ENCODE measurements at places on chromosomes 4 and X. TPM values are rescaled to one million over a fixed set of nuclear protein-coding genes. Genes with fewer than 3 reads are reported as not detected.

DNA sequence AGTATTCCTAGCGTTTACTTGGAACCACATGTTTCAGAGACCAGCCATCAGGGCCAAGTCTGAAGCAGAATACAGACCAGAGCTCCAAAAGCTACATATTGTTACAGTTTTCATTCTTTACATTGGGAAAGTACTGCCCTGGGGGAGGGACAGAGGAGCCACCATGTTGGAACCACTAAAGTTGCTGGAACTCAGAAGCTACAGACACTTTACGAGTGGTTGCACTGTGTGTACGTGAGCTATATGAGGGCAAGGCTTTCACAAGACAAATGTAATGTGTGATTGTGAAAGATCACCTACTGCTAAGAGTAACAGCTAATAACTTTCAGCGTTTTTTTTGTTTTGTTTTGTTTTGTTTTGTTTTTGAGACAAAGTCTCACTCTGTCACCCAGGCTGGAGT, 11.7 kb downstream of the GPC3 start:
- no peak for DNase-seq

DNA sequence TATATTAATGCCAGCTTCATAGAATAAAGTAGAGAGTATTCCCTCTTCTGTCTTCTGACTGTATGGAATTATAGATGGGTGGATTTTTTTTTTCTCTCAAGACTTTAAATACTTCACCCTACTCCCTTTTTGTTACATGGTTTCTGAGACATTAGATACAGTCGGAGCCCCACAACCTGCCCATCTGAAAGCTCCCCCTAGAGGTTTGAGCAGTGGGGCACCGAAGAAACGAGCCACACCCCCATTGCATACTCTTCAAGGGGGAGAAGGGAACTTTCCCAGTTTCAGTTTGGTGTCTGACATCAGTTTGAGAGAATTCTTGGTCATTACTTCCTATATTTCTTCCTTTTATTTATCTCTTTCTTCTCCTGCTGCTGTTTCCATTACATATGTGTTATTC, 437.6 kb upstream of the AGA start:
- no peak for DNase-seq

DNA sequence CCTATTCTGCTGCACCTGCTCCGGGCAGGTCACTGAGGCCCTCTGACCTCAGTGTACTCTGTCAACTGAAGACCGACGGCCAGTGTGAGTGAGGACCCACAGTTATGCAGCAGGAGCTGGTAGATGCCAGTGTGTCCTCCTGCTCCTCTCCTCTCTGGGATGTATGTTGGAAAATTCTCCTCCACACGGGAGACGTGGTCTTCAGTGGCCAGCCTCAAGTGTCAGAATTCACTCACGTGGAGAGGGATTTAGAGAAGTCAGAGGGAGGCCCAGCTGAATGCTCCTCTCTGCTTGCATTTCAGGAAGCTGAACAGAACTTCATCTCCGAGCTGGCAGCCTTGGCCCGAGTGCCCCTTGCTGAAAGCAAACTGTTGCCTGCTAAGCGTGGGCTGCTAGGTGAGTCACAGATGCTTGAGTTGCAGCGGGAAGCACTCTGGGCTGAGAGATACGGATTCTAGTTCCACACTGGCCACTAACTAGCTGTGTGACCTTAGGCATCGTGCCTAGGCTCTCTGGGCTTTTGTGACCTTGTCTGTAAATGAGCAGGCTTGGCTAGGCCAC, 83.6 kb downstream of the CRMP1 start:
- DNase-seq = peak; percentile 63

GRCh38 chrX:40202456-40202855, 104.7 kb upstream of the BCOR start:
- DNase-seq = no peak

- DNase-seq = no peak
Measured at GRCh38 chrX:39469126-39469525, 628.6 kb downstream of the BCOR start.

- no peak for DNase-seq
Measured at GRCh38 chr4:38114386-38115150, 154.4 kb downstream of the PTTG2 start.

DNA sequence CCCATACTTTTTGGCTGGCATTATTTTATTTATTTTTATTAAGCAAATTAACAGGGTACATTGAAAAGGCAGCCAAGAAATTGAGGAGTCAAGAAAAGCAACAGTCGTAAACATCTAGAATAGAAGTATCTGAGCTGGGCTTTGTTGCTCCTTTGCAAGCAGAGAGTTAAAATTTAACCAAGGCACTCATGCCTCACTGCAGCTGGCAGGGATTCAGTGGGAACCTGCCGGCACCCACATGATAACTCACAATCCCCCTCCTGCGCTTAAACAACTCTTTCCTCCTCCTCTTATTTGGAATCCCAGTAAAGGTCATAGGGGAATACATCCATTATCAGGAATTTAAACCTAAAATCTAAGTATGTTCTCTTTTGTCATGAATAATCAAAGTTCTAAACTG, 115.5 kb downstream of the SOX3 start:
- DNase-seq = no peak

DNA sequence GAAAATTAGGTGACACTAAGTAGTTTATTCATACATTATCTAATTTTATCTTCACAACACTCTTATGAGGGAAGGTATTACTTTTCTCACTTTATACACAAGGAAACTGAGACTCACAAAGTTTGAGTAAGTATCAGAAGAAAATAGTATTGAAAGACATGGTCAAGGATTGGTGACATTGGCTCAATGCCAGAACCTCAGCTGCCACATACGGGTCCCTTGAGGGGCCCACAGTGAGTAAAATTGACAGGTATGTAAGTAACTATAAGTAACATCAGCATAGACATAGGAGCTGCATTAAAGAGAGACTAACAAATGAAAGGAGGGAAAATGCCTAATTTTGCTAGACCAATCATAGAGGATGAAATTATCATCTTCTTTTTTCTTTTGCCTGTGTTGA, 134.1 kb downstream of the COX18 start:
- DNase-seq = no peak

DNA sequence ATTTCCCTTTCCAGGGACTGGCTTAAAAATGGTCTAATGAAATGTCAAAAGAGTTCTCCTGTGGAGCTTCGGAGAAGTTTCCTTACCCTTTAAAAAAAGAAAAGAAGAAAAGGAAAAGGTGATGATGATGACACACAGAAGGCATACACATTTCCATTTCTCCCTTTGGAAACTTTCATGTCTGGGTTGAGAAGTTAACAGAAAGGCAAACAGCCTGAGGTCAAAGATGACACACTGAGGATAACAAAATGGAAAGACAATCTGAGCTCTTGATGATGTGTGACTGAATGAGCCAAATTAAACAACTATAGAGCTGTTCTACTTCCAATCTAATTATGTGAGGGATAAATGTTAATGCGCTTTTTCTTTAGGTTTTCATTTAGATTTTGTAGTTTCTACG, 32.2 kb downstream of the NFXL1 start:
- peak; percentile 21 for DNase-seq

DNA sequence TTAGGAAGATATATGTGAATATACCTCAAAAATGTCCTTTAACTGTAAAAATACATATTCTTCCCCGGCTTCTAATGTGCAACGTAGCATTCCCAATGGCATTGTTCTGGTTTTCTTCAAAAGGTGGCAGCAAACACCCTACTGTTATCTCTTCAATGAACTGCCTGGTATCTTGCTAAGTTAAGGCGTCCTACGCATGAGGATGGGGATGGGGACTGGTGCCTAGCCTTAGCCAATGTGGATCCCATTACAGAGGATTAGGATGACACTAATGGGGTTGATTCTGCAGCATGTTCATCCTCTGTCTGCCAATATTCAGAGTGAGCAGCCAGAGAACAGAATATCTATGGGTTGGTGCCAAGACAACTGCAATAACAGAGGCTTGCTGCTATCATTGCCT, 334.9 kb upstream of the ADGRL3 start:
- DNase-seq = peak; percentile 15

DNA sequence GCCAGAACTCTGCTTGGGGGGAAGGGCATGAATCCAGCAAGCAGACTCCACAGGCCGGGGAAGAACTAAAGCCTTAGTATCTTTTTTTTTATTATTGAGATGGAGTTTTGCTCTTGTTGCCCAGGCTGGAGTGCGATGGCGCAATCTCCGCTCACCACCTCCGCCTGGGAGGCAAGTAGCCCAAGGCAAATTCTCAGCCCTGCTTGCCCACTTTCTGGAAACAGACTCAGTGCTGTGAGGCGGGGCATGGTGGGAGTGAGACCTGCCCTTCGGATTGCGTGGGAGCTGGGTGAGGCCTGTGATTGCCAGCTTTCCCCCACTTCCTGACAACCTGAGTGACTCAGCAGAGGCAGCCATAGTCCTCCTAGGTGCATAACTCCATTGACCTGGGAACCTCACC, 348.8 kb downstream of the GASK1B start:
- DNase-seq = no peak

DNA sequence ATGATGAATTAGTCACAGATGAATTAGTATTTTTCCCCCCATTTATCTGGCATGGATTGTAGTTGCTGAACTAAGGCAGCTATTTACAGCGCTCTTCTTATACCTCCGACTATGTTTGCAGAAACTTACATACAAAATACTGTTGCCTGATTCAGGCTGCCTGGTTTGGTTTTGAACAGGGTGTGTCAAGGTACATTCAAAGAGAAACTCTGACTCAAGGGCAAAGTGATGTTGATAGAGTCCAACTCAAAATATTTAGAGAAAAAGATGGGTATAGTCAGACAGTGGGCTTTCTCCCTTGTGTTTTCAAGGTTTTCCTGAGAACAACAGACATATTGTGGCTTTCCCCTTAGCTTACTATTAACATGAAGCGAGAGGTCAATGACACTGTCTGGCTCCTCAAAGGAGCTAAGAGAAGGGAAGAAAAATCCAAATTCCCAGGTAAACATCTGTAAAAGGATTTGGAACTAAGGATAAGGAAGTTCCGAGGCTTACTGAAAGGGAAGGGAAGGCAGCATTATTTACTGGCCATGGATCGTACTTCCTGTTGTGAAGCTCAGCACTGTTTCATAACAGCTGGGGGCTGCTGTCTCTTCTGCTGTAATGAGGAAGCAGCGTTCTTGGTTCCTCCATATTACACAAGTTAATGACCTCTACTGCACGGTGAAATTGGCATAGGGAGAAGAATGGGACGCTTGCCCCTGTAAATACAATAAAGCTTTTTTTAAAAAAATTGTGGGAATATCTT, 30.9 kb downstream of the FAM9C start:
- peak; percentile 31 for DNase-seq

DNA sequence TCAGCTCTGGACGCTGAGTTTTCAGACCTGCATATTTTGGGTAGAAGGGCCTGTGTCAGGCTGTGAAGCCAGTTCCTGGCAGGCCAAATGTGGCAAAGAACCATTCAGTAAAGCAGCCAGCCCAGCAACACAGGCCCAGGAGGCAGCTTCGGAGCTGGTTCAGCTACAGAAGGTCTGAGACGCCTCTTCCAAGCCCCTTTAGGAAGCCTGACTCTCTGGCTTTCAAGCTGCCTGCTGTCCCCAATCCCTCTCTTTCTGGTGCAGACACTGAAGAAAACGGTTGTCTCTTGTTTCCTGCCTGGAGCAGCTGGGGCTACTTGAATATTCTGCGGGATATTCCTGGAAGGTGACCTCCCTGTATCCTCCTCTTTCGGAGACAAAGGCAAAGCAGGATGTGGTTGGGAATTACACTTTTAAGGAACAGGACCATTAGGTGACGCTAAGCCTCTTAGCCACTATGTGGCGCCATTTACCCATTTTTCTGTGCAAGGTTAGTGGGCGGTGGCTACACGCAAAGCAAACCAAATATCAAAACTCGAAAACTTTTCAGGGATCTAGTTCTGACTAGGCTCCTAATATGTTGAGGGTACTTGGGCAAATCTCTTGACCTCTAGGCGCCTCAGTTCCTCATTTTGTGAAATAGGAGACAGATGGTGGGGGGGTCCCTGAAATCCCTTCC, 47.2 kb upstream of the LAS1L start:
- DNase-seq = peak; percentile 69

- DNase-seq = peak; percentile 52
Measured at GRCh38 chr4:40194602-40195161, 2.1 kb upstream of the RHOH start.

The NWD2 gene
- polyA plus RNA-seq = not detected

The PROM1 gene
- polyA plus RNA-seq = 0.10 TPM

The RNF212 gene
- 1.2 TPM for polyA plus RNA-seq

The MTHFD2L gene
- polyA plus RNA-seq = 5.2 TPM

The RIPPLY1 gene
- polyA plus RNA-seq = not detected

The FAM184B gene
- polyA plus RNA-seq = not detected

The MAGEB17 gene
- 0.06 TPM for polyA plus RNA-seq

The HNRNPDL gene
- 461 TPM for polyA plus RNA-seq

The PFKFB1 gene
- polyA plus RNA-seq = not detected

Measured in fibroblast of lung (primary cell).